Cortex of kidney (tissue), 1 donor: ENCODE measurements at places on chromosomes 3 and 15.

DNA sequence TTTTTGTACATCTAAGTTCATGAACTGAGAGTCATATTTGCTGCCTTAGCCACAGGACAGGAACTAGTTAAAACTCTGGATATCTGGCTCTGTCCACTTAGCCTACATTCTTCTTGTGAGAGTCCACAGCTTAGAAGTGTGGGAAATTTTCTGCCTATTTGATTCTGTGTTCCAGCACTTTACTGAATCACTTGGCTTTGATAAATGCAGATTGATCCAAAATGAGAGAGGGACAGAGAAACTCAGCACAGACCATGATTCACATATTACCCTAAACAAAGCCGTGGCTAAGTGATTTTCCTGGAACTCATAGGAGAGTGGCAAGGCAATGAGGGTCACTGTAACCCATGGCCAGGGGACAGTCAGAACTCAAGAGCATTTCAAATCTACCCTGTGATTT, 87.5 kb upstream of the CADPS start:
- DNase-seq = no peak

- DNase-seq = no peak
Measured at GRCh38 chr3:89344076-89344475, 236.7 kb downstream of the EPHA3 start.

DNA sequence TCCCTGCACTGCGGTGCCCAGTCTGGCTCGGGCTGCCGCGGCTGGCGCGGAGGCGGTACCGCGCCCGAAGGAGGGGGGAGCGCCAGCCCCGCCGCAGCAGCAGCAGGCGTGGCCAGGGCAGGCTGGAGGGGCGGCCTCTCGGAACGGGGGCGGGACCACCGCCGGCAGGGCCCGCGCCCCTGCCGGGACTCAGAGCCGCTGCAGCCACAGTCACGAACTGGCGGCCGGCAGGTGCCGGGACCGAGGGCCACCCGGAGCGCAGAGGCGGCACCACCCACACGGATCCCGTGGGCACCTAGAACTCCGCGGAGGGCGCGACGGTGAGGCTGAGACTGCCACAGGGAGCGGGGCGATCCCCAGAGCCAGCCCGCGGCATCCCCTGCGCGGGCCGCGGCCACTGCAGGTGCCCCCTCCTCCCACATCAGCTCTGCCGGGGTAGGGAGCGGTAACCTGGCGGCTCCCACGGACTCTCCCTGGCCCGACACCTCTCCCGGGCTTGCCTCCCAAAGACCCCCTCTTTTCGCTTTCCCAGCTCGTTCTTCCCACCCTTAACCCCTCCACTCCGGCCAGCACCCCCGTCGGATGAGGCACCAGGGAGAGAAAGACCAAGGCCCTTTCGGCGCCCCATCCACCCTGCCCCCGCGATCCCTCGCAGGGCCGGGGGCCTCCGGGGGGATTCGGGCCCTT, at the start of gene VWA5B2:
TSS of gene VWA5B2 (plus strand) at position 192 of the 687 bp plus-strand sequence. CDS start 944 bp downstream, outside the sequence.
- no peak for DNase-seq

DNA sequence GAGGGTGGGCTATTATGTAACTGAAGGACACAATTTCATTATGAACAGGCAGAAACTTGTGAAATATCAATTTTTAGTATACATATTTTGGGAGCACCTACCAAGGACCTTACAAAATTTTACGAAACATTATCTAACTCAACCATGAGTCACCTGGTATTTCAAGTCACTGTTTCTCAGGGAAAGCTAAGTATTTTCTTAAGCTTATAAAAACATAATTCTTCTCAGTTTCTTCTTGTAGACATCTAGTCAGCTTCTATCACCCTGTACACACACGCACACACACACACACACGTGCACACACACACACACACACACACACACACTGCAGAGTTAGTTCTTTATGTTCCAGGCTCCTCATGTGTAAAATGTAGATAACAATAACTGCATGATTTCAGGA, 658.3 kb downstream of the TUSC7 start:
- no peak for DNase-seq
